Kidney epithelial cell (primary cell): ENCODE measurements at places on chromosomes 6 and 20. TPM values are rescaled to one million over a fixed set of nuclear protein-coding genes. Genes with fewer than 3 reads are reported as not detected.

- no peak for DNase-seq
These were observed 1162.2 kb upstream of the GJE1 start for GRCh38 chr6:140970485-140970884.

DNA sequence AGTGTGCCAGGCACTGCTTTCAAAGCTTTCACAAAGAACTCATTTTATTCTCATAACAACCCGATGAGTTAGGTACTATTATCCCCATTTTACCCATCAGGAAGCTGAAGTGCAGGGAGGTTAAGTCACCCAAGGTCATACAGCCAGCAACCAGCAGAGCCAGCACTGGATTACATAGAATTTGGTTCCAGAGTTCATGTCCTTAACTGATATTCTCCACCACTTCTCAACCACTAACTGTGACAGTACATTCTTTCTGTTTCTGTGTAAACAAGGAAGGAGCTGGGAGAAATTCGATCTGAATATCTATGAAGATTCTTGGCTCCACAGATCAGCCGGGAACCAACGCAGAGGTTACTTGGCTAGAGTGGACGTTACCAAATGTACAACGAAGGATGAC is 98.0 kb downstream of the KIF16B start:
- no peak for DNase-seq

DNA sequence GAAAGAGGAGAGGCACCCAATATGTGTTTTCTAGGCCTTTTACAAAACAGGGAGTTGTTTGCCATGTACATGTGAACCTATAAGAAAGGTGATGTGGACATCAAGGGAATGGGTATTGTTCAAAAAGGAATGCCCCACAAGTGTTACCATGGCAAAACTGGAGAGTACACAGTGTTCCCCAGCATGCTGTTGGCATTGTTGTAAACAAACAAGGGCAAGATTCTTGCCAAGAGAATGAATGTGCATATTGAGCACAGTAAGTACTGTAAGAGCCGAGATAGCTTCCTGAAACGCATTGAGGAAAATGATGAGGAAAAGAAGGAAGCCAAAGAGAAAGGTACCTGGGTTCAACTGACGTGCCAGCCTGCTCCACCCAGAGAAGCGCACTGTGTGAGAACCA is 13.1 kb downstream of the QRSL1 start:
- DNase-seq: no peak

The TINAG gene
- total RNA-seq: 0.75 and 1.3 TPM in 2 replicates

The TASP1 gene
- 10.6 and 13.3 TPM in 2 replicates for total RNA-seq
